Stimulated activated naive CD4-positive, alpha-beta T cell (primary cell): ENCODE measurements at places on chromosomes 4 and X.

GRCh38 chr4:21949073-21949457, 493 bp upstream of the KCNIP4 start:
- DNase-seq: no peak

DNA sequence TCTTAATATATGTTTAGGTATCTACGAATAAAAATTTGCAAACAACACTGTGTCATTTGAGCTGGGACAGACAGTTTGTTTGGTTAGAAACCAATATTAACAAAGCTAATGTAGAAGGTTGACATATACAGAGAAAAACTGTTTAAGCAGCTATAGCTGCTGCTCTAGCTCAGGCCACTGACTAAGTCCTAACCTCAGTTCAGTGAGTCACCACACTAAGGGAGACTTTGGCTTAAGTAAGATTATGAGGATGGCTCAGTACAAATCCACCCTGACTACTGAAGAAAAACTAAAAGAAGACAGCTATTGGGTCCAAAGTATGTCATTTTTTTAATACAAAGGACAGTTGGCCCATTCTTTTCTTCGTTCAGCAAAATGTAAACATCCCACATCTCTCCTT, 717.3 kb upstream of the ACTRT1 start:
- no peak for DNase-seq

DNA sequence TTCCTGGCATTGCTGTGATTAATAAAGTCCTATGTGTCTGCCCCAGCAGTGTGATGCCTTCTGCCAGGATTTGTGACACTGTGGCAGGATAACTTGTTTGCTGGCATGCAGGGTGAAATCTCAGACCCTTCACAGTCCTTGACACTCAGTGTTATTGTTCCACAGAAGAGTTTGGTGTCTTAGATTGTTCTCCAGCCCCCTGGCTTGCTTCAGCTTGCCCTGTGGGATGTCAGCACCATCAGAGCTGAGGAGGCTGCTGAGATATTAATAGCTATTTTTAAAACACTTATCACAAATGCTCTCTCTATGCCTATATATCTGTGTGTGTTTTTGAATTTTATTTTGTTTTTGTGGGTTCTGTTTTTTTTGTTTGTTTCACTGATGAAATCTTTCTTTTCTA, 136.9 kb downstream of the TSPAN5 start:
- DNase-seq: no peak

- no peak for DNase-seq
Measured at GRCh38 chr4:8235224-8235623, 34.3 kb upstream of the HTRA3 start.

DNA sequence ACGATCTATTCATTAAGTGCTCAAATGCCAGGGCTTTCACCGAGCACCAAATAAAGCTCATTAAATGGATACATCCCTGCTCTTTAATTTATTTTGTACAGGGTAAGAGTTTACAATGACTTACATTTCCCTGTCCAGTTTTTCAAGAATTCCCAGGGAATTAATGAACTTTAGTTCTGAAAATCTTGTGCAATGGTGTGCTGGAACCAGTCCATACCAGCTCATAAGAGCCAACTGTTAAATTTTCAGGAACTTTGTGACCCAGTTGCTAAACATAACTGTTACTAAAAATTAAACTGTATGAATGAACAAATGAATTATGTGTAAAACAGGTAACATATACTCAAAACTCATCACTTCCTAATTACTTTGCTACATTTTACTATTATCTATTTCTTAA, 191.7 kb upstream of the RASGEF1B start:
- DNase-seq: no peak
